Activated T-cell treated with anti-CD3 and anti-CD28 coated beads for 1 hour (primary cell): ENCODE measurements at places on chromosomes 4 and X.

- DNase-seq, result no peak
Observed at GRCh38 chr4:100708776-100709175, 191.0 kb upstream of the EMCN start.

DNA sequence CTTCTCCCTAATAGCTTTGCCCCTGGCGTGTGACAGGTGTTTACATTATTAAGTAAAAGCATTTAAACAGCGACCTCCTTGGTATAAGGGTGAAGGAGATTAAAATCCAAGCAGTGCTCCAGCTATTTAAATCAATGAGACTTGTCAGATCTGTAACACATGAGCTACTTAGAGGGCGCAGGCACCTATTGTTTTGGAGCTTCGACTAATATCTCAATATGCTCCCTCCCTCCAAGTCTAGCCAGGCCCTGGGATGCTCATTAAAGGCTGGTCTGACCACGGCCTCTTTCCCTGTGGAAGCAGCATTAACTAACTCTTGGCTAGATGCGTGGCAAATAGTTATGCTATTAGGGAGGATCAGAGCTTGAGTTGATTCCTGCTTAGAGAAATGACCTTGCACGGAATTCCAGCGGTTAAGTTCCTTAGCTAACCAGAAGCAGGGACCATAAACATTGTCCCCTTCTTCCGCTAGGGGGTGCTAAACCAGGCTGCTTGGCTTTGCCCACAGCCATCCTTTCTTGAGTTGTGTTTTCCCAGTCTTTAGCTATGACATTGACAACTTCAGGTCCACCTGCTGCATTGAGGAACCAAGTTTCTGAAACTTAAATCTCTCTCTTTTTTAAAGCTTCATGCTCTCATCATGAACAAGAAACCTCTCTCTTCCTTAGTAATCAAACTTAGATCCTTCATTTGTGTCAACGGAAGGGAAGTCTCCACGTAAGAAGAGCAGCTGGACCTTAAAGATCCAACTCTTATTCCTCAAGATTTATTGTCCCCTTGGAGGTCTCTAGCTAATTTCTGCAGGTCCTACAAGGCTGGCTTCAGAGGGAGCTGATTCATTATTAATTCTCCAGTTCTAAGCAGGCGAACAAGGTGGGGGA lies 80.7 kb upstream of the IGFBP7 start:
- no peak for DNase-seq

DNA sequence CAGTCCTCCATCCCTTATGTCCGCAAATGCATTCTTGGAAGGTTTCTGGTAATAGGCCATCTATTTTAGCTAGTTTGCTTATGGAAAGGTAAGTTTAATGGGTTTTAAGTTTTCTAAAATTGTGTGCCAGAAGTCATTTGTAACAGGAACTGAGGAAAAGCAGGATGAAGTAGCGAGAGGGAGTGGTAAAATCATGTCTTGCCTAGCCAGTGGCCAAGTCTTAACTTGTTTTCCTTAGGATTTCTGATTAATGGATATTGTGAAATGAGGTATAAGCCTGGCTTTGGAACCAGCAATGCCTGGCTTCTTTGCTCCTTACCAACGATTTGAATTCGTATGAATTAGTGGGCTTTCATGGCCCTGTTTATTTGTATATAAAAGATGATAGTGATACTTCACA lies 7.3 kb downstream of the SEC24B start:
- no peak for DNase-seq

- DNase-seq, result no peak
Observed at GRCh38 chr4:56448301-56448700, 12.2 kb downstream of the PAICS start.

GRCh38 chr4:27807207-27807606 lies 946.6 kb downstream of the STIM2 start:
- DNase-seq, result no peak
